ENCODE measurements at places on chromosomes 7 and 10.

- no peak for DNase-seq
Measured at GRCh38 chr7:143203386-143203785, 18.5 kb upstream of the TAS2R40 start.

DNA sequence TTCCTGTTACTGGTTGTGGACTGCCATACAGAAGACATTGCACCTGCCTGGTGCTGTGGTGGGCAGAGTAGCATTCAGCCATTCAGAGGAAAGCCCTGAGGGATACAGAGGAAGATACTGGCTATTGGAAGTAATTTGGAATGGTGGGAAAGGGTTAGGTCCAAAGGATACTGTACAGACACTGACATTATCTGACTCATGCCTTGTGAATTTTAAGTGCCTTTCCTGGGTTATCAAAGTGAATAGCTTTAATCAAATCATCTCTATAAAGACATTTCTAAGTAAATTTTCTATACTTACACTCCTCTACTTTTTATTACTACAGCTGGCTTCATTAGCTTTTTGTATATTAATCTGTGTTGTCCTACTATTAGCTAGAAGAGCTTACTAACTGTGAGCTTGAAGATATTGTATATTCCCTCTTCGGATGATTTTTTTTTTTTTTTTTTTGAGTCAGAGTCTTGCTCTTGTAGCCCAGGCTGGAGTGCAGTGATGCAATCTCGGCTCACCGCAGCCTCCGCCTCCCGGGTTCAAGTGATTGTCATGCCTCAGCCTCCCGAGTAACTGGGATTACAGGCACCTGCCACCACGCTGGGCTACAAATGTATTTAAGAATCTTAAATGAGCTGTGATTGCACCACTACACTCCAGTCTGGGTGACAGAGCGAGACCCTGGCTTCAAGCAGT lies 186.5 kb downstream of the ADK start:
- no peak for DNase-seq

DNA sequence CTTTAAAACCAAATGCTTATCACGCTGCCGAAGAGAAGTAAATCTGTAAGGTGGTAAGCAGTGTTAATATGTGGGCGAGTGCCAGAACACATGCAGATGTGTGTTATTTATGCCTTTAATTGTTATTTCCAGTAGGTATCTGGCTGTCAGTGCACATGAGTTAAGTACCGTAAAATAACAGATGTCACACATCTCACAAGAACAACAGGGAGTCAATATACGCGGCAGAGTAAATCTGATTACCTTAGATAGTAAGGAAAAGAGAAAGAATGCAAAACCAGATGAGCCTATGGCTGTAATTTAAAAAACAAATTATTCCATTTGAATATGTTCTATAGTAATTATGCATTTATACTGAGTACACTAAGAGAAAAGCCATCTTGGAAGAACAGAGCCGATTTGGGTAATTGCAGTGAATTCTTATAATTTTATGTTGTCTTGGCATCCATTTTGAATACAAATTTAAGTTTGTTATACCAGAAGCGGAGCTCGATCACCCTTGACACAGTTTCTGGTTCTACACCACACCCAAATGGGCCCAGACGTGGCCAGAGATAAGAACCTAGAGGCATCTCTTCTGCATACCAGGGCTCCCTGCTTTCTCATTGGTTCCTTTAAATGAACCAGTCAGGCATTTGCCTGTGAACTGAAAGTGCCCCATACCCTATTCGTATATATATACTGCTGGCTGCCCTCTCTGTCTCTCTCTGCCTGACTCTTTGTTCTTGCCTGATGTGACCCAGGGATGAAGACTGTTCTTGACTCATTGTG lies 34.8 kb downstream of the DNAJB9 start:
- peak; percentile 70 for DNase-seq

GRCh38 chr10:32204606-32205005 lies 142.4 kb downstream of the EPC1 start:
- DNase-seq = no peak

GRCh38 chr7:27910326-27910725 lies 170.4 kb downstream of the TAX1BP1 start:
- DNase-seq = peak; percentile 61

GRCh38 chr10:91162495-91163268 lies 57.8 kb upstream of the PCGF5 start:
- DNase-seq = peak; percentile 24

DNA sequence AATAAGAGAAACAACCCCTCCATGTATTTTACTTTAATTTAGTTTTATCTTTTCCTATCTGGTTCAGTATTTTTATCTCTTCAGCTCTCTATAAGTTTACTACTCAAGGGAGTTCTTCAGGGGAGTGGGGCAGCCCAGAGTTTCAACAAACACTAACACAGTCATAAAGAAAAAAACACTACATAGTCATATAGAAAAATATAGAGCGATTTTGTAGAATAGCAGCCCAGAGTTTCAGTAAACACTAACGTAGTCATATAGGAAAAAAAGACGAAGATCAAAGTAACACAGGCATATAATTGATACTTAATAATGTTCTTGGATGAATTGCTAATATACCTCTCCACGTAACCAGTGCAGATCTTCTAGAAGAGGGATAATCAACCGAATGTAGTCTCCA lies 54.7 kb downstream of the PON1 start:
- DNase-seq = no peak

All from NCI-H524 (cell line).